Activated T-cell treated with anti-CD3 and anti-CD28 coated beads for 24 hours (primary cell): ENCODE measurements at places on chromosomes 16 and 17.

- no peak for DNase-seq
Measured at GRCh38 chr17:50721194-50722010, 2.0 kb downstream of the LUC7L3 start.

DNA sequence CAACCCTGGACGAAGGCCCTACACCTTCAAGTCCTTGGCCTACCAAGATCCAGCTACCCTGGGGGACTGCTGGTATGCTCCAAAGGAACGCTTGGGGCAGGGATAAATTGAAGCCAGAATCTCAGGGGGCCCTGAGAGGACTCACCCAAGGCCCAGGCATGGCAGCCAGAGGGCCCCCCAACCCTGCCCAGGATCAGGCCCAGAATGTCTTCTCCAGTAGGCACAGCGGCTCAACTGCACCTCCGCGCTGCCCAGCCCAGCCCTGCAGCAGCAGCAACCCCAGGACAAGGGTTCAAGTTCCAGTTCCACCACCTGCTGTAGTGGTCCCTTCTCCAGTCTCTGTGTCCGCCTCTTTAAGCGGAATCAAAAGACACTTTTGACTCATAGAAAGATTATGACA, 2.2 kb downstream of the TFAP4 start:
- DNase-seq, result no peak

- DNase-seq, result no peak
Measured at GRCh38 chr16:66152823-66153393, 213.6 kb upstream of the CDH5 start.

DNA sequence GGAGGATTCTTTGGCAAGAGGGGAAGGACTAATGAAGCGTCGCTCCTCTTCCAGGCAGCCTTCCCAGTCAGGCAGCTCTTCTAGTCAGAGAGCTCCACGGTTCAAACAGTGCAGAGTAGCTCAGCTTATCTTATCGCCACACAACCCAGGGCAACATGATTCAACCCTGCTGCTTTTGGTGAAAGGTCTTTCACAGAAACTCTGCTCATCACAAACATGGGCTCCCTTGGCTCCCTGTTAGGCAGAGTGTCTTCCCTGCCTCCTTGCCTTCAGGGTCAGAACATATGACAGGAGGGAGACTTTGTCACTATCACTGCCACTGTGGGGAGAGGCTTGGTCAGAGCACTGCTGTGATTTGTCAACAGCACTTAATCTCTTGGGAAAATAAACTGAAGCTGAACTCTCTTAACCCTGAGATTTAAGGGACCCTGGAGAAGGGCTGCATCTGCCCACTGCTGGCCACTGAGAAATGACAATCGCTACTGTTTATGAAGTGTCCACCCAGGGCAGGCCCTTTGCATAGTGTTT, 6.9 kb upstream of the SLC13A2 start:
- no peak for DNase-seq

GRCh38 chr16:46789499-46790414, 41.2 kb downstream of the C16orf87 start:
- DNase-seq, result peak; percentile 76

DNA sequence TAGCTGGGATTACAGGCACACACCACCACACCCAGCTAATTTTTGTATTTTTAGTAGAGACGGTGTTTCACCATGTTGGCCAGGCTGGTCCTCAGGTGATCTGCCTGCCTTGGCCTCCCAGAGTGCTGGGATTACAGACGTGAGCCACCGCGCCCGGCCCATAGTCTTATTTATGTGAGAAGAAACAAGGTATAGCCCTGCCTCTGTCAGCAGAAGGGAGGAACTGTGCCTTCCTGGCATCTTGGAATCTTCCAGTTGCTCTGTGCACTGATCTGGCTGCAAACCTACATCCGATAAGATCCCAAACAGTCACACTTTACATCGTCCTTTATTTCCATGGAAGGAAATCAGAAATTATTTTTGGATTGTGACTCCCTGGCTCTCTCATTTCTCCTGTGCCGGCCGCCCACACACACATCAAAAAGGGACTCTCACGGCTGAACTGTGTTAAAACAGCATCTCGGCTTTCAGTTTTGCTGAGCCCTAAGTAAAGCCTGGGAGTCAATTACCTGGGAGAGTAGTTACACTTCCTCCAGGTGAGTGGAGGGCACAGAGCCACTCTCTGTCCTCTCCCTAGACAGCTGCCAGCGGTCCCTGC, 23.3 kb downstream of the WIPI1 start:
- DNase-seq, result no peak

DNA sequence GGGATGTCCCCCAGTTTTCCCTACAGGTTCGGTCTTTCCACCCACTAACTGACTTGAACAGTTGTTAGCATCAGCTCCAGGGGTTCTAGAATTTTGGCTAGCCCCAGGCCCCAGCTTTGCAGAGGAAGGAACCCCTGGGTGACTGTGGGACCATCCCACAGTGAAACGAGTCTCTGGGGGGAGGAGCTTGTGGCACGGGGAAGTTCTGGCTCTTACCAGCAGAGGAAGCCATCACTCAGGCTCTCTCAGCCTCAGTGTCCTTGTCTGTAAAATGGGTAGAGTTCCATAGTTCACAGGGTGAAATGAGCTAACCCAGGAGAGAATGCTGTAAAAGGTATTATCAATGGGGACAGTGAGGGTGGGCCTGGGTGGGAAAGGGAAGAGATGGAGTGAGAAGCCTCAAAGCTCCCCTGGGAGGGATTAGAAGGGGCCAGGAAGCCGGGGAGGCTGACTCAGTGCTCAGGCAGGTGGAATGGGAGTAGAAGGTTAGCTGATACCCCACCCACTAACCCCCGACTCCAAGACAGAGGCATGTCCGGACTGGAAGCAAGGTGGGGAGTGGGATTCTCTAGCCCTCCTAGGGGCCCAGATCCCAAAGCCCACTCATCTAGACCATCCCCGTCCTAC, 30.9 kb upstream of the CDC42EP4 start:
- DNase-seq, result no peak

DNA sequence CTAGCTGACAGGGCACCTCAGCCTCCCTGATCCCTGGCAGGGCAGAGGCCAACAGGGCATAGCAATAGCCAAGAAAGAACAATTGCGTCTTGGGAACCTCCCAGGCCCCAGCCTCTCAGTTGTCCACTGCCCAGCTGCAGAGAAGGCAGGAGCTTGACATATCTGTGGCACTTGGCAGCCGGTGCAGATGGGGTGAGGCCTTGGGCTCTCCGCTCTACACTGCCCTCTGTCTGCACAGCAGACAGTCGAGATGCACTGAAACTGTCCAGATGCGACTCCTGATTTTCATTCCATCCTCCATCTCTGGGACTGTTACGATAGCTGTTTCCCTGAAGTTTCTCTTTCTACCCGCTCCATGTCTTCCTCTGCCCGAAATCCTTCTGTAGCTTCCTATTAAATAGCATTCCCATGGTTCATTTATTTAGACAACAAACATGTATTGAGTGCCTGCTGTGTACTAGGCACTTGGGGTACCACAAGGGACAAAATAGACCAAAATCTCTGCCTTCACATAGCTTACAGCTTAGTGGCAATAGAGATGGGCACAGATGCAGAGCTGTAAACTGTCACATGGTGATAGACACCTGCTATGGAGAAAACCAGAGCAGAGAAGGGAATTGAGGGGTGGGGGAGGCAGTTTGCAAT, 3.3 kb downstream of the POLR3E start:
- DNase-seq, result peak; percentile 26

DNA sequence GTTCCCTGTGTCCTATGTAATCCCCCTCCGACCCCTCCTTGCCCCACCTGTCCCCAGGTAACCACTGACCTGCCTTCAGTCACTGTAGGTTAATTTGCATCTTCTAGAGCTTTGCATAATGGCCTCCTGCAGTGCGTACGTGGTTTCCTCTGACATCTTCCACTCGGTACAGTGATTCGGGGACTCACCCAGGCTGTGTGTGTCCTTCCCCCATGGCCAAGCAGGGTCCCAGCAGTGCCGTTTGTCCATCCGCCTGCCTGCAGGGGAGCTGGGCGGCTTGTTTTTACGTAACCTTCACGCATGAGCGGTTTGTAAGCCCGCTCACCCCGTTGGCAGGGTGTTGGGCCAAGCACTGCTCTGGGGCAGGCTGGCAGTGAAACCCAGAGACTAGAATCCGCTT, 7.9 kb downstream of the MAPK8IP3 start:
- no peak for DNase-seq

GRCh38 chr17:55322453-55322985, 57.8 kb downstream of the HLF start:
- no peak for DNase-seq

DNA sequence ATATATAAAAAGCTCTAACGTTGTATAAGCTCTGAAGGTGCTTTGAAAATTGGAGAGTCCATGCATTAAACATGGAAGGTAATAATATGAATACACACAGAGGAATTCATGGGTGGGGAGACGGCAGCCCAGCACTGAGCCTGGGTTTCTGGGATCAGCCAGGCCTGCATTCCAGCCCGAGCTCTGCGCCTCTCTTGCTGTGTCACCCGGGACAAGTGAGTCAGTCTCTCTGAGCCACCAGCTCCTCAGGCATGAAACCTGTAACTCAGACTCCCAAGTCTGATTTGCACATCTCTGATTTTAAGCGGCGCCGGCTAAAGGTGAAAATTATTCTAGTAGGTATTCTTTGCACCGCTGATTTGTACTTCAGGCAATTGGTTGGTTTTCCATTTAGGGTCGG, 238.8 kb downstream of the MRTFB start:
- DNase-seq, result no peak
